Fibroblast of the aortic adventitia (primary cell): ENCODE measurements at places on chromosomes 2 and 18. TPM values are rescaled to one million over a fixed set of nuclear protein-coding genes. Genes with fewer than 3 reads are reported as not detected.

DNA sequence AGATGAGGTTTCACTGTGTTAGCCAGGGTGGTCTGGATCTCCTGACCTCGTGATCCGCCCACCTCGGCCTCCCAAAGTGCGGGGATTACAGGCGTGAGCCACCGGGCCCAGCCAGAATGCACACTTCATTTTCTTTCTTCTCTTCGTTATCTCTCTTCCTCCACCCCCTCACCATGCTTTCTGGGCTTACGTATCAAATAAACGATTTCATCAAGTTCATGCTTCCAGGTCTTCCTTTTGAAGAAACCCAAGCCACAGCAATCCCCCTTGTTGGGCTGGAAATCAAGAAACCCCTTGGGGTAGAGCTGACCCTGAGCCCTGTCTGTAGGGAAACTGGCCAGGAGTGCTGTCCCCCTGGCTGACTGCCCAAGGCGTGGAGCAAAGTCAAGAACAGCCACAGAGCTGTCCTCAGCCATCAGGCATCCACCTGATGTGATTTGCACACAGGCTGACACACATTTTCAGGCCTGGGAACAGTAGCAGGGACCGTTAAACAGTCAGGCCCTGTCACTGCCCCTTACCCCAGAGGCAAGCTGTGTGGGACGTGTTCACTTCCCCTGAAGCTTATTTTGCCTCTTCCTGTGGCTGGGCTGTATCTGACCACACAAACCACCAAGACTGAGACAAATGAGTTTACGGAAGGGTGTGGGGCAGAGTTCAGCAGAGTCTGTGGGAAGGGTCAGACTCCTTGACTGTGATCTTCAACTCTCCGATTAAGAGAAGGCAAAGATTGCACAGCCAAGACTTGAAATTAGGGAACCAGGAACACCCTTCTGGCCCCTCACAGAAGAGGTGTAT lies 15.1 kb upstream of the NMUR1 start:
- DNase-seq: peak; percentile 43

GRCh38 chr18:54269893-54270844 lies 852 bp downstream of the POLI start:
- DNase-seq: peak; percentile 49

CTNNA2 gene
- 0.36 TPM in 1 of 2 replicates, not detected in the other for total RNA-seq

- DNase-seq: no peak
Measured at GRCh38 chr2:9093324-9093723, 89.8 kb upstream of the MBOAT2 start.

DNA sequence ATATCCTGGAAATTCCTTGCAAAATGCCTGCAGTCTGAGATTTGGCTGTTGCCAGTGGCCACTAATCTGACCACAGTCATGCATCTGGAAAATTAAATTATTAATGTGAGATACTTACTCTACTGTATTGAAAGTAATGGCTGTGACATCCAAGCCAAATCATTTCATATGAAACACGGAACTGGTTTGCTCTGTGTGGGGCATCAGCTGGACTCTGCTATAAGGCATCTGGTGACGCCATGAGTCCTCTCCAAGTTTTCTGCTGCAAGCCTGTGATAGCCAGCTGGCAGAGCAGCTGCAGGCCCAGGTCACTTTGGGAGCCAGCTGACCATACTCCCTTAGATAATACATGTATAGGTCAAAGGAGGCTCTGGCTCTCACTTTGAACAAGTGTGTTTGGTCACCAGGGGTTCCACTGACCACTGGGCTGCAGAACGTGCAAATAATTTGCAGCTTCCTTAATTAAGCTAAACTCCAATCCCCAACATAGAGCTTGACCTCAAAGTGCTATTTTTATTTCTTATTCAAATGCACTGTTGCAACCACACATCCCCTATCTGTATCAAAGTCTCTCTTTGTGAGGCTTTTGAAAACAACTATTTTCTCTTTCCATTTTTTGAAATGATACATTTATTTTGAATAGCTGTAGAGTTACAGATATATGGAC lies 152.9 kb downstream of the NCKAP5 start:
- peak; percentile 33 for DNase-seq

GRCh38 chr2:139031722-139032121 lies 251.5 kb upstream of the NXPH2 start:
- DNase-seq: peak; percentile 4

GRCh38 chr2:64104933-64105332 lies 39.3 kb downstream of the PELI1 start:
- no peak for DNase-seq

LRRTM1 gene
- 0.09 TPM in 1 of 2 replicates, not detected in the other for total RNA-seq

GRCh38 chr2:73059106-73059505 lies 12.4 kb downstream of the SFXN5 start:
- no peak for DNase-seq

UGT1A8 gene
- total RNA-seq: 0.09 TPM in 1 of 2 replicates, not detected in the other

FAM228A gene
- total RNA-seq: 0.18 and 1.3 TPM in 2 replicates

- DNase-seq: no peak
Measured at GRCh38 chr18:46360102-46360699, 256.0 kb downstream of the HAUS1 start.

BZW1 gene
- total RNA-seq: 931 and 1,135 TPM in 2 replicates

DNA sequence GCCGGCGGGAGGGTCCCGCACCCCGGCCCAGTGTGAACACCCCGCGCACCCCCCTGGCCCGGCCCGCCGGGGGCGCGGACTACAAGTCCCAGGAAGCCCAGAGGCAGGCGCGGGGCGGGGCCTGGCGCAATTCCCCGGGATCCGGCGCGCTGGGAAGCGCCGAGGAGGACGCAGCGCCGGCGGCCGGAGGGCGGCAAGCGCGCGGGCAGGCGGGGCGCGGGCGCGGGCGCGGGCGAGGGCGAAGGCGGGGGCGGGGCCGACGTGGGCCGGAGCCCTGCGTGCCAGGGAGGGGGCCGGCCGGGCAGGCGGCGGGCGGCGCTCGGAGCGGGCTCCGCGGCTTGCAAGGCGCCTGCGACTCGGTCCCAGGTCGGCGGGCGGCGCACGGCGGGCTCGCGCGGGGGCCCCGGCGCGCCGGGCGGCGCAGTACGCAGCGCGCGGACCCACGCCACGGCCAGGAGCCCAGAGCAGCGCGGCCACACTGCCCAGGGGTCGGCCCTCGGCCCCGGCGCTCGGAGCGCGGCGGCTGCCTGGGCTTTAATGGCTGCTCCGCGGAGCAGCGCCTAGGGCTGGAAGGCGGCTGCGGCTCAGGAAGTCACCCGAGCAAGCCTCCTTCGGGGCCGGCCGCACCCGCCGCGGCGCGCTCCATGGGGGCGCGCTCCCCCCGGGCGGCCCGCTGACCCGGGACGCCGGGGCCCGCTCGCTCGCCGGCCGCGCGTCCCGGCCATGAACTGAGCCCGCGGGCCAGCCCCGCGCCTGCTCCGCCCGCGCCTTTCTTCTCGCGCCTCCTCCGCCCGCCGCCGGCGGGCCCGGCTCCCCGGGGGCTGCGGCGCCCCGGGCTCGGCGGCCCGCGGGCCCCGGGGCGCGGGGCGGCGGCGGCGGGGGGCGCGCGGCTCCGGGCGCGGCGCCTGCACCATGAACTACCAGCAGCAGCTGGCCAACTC lies at the start of gene AGAP1:
TSS of gene AGAP1 (plus strand) at position 269 of the 941 bp plus-strand sequence.
- peak; percentile 82 for DNase-seq

GRCh38 chr2:217753460-217754200 lies 249.2 kb downstream of the TNS1 start:
- DNase-seq: no peak

DNA sequence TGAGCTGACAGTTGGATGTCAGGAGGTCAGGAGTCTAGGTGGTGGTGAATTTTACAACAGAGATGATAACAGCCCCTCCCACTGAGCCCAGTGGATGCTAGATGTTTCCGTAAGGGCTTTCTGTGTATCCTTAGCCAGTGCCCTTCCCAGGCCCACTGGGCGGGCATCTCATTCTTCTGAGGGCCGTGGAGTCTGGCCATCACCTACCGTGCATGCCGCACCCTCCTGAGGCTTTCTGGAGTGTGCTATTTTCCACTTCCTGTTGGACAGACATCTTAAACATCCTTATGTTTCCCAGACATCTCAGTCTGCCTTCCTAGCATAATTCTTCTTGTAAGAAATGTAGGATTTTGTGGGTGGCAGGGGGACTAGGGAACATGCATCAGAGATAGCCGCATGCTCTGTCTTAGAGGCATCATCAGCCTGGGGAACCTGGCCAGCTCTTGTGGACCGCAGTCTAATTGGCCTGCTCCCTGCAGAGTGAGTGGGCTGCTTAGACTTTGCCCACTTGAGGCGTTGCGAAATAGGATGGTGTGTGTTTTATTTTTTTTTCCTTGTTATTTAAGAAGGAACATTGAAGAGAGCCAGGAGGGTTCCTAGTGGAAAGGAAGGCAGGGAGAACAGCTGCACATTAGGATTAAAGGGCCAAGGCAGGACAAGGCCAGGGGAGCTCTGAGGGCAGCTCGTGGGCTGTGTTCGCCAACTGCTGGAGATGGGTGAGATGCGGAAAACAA lies 135.8 kb downstream of the SH3RF3 start:
- peak; percentile 83 for DNase-seq

DNA sequence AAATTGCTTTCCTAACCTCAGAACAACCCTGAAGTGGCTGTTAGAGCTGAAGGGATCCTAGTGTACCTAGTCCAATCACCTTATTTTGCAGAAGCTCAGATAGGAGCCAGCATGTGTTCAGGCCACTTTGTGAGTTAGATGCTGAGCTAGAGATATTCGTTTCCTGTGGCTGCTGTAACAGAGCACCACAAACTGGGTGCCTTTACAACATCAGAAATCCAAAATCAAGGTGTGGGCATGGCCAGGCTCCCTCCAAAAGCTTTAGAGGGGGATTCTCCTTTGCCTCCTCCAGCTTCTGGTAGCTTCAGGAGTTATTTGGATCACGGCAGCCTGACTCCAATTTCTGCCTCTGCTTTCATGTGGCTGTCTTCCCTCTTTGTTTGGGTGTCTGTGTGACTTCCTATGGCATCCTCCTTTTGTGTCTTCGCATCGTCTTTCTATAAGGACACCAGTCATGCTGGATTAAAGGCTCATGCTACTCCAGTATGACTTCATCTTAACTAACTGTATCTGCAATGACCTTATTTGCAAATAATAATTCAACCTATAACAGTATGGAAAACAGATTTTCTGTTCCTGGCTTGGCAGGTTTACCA lies 86.3 kb upstream of the TGFA start:
- DNase-seq: no peak

HJURP gene
- total RNA-seq: 1.1 and 34.9 TPM in 2 replicates

LYPD6 gene
- total RNA-seq: 0.54 TPM in 1 of 2 replicates, not detected in the other

DNA sequence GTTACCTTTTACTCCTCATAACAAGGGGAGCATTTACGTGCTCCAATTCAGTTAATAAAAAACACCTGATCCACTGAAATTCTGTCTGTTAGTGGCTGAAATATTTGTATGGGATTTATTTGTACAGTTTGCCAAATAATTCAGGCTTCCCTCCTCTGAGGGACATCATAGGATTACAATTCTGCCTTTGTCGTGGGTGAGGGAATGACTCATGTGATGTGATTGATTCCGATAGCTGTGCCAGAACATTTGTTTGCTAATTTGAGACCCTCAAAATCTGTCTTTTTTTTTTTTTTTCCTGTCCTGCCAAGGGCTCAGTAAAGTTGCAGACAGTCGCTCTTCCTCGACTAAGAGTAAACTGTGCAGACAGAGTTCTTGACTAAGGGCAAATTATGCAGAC lies 612.6 kb upstream of the CDH2 start:
- DNase-seq: no peak

- peak; percentile 94 for DNase-seq
Measured at GRCh38 chr2:112869258-112869842, 32.8 kb upstream of the IL1B start.

SOS1 gene
- 27.9 and 36.1 TPM in 2 replicates for total RNA-seq

GRCh38 chr2:127225186-127225960 lies 5.3 kb upstream of the CYP27C1 start:
- DNase-seq: peak; percentile 13

SRD5A2 gene
- 0.09 TPM in 1 of 2 replicates, not detected in the other for total RNA-seq

- DNase-seq: no peak
Measured at GRCh38 chr2:49982871-49983270, 828.6 kb upstream of the FSHR start.

DNA sequence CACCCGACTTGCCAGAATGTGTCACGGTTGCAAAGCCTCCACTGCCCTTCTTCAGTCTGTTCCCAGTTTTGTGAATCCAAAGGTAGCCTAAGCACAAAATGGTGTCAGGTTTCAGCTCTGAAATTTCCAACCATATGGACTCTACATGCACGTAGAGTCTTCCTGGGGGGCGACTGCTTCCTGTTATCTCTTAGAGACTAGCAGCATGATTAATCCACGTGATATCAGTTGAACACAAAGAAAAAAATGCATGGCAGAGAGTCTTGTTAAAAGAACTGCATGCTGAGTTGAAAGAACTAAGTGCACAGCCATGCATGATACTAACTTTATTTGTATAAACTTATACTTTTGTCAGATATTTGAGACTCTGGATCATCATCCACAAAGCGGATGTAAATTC lies 404.4 kb downstream of the SOCS6 start:
- no peak for DNase-seq

- peak; percentile 69 for DNase-seq
Measured at GRCh38 chr2:64595397-64596176, 58.1 kb downstream of the SERTAD2 start.

RHBDD1 gene
- total RNA-seq: 19.5 and 45.0 TPM in 2 replicates
